ENCODE measurements at places on chromosomes 4 and X.
A peak's percentile ranks its signal among the peaks of the same experiment; 100 is the strongest.

- DNase-seq = no peak
These were observed 16.6 kb downstream of the ARHGAP24 start for GRCh38 chr4:85491527-85491926.

DNA sequence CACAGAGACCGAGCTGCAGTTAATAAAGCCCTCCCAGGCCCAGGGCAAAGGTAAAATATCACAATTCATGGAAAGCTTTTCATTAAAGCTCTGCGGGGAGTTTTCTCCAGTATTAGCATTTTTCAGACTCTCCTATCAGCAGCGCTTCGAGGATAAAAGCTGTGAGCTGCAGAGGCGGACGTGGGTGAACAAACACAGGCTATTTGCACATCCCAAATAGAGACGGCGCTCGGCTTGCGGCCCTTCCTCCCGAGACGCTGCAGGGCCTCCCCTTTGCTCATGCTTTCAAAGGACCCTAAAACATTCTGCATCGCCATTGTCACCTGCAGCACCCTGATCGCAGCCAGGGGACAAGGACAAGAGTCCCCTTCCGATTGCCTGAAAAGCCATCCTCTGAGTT is 97.3 kb downstream of the SORCS2 start:
- no peak for DNase-seq

DNA sequence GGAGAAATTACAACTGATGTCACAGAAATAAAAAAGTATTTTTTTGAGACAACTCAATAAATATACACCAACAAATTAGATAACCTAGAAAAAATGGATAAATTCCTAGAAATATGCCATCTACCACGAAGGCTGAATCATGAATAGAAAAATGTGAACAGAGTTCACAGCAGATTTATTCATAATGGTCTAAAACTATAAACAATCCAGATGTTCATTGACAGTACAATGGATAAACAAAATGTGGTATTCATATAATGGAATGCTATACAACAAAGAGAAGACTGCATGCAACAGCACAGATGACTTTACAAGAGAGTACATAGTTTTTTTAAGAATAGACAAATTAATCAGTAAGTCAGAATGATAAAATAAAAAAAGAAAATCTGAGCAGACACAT is 55.2 kb downstream of the CLOCK start:
- peak; percentile 41 for DNase-seq

- no peak for DNase-seq
These were observed 759.6 kb downstream of the RAB28 start for GRCh38 chr4:12724510-12724909.

GRCh38 chr4:121668368-121669162 is 28.2 kb downstream of the ANXA5 start:
- DNase-seq = peak; percentile 99

- DNase-seq = peak; percentile 17
These were observed 47.3 kb upstream of the DOCK11 start for GRCh38 chrX:118448273-118448783.

DNA sequence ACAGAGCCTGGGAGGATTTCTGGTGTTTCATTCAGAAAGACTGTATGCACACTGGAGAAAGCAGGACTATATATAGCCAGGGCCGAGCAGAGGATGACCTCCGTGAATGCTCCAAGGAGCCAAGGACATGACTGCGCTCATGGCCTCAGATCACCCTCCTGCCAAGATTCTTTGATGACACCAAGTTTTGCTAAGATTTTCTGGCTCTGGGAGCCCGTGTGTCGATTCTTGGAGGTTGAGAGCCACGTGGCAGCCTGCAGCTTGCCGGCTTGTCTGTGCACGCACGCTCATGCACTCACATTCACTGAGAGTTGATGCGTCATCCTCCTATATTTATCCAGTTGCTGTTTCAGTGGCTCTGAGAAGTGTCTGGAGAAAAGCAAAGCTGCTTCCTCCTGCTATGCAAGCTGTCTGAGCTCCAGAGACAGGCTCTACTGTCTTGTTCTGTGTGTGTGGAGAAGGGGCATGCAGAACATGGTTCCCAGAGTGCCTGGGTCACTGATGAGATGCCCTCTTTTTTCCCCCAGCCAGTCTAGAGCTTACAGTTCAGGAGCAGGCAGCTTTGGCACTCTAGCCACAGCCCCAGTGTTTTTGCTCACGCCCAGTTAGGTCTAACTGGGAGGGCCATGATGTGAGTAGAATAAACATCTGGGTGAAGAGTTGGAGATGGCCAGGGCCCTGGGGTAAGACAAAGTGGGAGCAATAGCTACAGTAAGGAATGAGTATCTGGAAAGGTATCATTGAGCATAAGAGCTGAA is 64.9 kb upstream of the SCOC start:
- peak; percentile 85 for DNase-seq

DNA sequence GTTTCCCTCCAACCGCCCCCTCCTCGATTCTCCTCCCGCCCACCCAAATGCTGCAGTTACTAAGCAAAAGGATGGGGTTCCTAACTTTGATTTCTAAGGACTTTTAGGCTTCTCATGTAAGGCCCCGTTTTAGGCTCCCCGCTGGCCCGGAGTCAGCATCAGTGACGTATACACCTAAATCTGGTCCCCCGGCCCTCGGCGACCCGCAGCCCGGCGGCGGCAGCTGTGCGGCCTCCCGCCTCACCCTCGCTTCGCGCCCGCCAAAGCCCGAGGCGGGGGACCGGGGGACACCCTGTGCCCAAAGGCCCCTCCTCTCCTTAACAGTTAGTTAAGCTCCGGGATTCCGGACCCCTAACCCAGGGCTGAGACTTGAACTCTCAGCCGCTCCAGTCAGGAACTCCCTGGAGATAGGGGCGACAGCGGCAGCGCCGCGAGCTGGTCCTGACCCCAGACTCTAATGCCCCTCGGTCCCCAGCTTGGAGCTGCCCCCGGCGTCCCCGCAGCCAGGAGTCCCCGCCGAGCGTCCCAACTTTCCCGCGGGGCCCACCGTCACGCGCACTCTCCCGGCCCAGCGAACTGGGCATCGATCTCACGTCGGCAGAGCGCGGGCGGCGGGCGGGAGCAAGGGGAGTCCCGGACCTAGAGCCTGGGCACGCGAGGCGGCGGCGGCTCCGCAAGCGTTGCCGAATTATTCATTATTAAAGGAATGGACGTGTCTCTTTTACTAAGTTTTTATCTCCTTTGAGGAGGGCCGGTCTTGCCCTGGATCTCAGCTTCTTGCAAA is 1.5 kb upstream of the NR3C2 start:
- DNase-seq = no peak

- DNase-seq = no peak
These were observed 56.9 kb downstream of the FAT1 start for GRCh38 chr4:186666750-186667149.

- DNase-seq = no peak
These were observed 57.4 kb downstream of the RAPGEF2 start for GRCh38 chr4:159160242-159160641.

DNA sequence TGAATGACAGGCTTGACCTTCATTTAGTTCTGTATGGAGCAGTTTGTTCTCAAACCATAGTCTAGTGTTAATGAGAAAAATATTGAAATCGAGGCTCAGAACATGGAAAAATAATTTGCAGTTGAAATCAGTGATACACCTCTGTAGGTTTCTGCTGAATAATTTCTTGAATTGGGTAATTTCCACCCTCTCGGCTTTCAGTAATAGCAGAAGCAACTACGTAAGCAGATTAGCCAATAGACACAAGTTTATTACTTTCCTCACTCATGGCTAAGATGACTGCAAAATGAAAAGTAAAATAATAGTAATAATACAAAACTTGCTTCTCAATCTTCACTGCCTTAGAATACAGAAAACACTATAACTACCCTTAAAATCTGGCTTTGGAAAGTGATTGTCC is 46.0 kb downstream of the USP38 start:
- no peak for DNase-seq

Measured in fibroblast of skin of right biceps (primary cell).